ENCODE measurements at places on chromosomes 7 and 10.
A peak's percentile ranks its signal among the peaks of the same experiment; 100 is the strongest.

GRCh38 chr7:113179313-113179712 lies 61.0 kb upstream of the SMIM30 start:
- DNase-seq, result no peak

DNA sequence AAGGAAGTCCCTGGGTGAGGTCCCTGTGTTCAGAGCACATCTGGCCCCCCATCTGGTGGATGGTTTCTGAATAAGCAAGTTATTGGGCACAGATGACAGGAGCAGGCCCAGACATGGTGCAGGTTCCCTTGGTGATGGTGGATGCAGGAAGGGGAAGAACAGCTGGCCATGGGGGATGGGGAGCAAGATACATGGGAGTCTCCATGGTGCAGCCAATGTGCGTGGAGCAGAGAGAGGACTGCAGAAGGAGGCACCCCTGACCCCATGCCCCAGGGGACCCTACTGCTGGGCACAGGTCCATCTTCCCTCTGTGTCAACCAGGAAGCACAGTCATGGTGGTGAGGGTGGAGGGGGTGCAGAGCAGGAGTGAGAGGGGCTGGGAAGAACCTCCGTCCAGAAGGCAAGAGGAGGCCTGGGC lies 43.8 kb upstream of the RABGEF1 start:
- no peak for DNase-seq

DNA sequence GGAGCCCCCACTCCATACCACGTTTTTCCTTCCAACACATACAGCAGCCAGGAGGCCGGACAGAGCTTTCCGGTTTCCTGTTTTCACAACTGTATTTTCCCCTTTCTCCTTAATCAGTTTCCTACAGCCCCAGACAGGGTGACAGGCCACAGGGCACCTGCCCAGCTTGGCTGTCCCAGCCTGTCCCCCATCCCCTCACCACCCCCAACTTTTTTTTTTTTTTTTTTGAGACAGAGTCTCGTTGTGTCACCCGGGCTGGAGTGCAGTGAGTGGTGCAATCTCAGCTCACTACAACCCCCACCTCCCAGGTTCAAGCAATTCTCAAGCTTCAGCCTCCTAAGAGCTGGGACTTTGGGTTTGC lies 10.3 kb upstream of the HSPB1 start:
- peak; percentile 38 for DNase-seq

- no peak for DNase-seq
Observed at GRCh38 chr10:125778556-125778955, 2.9 kb upstream of the MMP21 start.

DNA sequence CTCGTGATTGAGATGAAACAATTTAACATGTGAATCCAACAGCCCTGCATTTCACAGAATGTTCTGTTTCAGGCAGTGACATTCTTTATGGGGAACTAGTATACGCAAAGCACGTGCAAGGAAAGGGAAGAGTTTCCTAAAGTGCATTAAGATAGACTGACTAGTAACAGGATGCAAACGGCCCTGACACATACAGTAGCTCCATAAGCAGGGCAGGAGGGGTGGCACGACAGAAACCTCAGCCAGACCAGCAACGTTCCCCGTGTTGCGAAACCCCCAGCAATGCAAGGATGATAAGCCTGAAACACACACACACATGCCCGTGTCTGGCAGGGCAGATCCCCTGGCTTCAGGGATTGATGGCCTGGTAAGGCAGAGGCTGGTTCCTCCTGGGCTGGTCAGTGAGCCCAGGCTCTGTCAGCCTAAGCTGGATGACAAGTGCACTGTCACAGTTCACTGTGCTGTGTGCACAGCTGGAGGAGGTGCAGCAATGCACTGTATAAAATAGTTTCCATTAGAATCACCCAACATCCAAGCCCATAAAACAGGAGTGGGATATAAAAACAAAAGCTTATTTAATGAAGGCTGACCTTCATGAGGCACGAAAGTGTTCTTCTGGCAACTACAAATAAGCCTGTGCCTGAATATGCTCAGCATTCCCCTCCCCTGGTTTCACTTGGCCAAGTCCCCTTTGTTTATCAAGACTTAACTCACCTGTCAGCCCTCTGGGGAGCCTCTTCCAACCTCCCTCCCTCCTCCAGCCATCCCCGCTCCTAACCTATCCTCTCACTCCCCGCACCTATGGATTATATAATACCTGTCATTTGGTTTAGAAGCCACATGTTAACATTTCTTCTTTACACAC lies 88.8 kb downstream of the GSAP start:
- peak; percentile 76 for DNase-seq

GRCh38 chr10:97748116-97748515 lies 11.2 kb downstream of the ZFYVE27 start:
- DNase-seq, result no peak

DNA sequence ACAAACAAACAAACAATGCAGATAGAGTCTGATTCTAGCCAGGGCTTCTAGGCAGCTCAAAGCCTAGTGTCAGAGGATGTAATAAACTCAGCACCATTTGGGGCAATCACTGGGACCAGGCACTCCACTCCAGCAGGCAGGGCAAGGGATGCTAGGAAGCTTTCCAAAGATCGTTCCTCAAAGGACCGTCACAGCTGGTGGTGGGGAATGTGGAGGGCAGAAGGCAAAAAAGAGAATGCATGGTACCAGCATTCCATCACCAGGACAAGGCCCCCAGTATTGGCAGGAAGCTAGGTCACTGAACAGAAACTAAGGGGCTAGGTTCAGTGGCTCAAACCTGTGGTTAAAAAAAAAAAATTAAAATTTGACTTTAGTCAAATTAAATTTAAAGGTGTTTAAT lies 94.2 kb downstream of the CUL2 start:
- no peak for DNase-seq

DNA sequence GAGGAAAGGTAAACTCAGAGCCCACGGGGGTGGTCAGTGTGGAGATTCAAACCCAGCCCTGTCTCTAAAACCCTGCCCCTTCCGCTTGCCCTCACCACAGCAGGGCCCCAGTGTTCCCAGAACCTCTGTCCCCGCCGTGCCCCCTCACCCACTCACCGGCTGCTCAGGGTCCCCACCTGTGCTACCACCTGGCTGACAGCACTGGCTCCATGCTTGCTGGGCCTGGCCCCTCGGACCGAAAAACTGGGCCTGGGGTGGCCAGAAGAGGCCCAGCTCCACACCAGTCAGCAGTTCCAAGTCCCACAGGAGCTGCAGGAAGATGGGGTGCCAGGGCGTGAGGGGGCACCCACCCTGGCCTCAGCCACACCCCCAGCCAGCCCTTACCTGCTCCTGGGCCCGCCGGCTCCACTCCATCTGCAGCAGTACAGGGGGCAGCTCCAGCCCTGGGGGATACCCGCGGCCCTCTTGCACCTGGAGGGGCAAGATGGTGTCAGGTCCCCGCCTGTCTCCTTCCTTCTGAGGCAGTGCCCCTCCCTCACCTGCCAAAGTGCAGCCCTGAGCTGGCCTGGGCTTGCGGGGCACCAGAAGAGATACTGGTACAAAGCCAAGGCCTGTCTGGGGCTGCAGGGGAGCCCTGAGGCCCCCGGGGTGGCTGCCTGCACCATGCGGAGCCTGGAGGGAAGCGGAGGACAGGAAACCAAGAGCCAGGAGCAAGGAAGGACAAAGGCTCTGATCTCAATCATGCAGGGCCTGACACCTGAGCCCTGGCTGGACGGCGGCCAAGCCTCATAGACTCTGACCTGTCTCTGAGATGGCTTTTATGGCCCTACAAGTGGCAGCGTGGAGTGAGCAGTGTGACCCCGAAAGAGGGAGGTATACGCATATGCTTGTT lies 11.7 kb downstream of the ATP6V1F start:
- DNase-seq, result no peak

DNA sequence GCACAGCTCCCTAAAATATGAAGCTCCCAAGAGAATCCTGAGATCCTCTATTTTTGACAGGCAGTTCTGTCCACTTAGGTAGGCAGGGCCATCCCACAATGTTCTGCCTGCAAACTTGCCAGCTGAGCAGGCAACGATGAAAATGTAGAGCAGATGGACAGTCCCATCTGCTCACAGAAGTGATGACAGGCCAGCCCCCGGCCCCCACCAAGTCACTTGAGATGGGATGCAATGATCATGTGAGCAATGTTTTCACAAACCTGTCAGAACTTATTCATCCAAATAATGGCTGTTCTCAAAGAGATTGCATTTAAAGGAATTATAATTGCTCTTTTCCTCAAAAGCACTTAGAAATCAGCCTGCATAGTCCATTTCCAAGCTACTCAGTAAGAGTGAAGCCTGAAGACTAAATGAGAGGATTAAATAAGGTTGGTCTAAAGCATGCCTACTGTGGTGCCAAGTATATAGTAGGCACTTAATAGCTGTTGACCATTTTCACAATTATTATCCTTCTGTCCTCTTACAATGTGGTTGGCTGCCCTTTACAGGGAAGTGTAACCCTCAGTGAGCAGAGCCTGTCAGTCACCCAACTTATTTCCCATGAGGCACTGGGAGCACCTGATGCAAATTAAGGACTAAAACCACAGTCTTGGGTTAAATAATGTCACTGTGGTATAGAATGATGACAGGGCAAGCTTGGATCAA lies 301.2 kb downstream of the FGFR2 start:
- no peak for DNase-seq

- DNase-seq, result peak; percentile 69
Observed at GRCh38 chr7:100157334-100158228, 942 bp downstream of the TRAPPC14 start.

DNA sequence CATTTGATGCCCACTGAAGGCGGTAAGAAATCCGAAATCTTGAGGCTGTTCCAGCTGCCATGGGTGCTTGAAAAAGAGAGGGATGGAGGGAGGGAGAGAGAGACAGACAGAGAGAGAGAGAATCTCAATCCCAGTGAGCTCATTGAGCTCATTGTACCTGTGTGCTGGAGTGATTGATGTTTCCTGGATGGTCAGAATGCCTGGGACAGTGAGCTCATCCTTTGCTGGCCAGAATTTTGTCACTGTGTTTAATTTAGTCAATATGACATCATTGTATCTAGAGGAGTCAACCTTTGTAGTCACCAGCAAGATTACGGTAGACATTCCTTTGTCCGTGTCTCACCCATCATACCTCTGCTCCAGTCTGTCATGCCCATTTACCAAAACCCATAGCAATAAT lies 625.4 kb upstream of the POM121L12 start:
- DNase-seq, result no peak

DNA sequence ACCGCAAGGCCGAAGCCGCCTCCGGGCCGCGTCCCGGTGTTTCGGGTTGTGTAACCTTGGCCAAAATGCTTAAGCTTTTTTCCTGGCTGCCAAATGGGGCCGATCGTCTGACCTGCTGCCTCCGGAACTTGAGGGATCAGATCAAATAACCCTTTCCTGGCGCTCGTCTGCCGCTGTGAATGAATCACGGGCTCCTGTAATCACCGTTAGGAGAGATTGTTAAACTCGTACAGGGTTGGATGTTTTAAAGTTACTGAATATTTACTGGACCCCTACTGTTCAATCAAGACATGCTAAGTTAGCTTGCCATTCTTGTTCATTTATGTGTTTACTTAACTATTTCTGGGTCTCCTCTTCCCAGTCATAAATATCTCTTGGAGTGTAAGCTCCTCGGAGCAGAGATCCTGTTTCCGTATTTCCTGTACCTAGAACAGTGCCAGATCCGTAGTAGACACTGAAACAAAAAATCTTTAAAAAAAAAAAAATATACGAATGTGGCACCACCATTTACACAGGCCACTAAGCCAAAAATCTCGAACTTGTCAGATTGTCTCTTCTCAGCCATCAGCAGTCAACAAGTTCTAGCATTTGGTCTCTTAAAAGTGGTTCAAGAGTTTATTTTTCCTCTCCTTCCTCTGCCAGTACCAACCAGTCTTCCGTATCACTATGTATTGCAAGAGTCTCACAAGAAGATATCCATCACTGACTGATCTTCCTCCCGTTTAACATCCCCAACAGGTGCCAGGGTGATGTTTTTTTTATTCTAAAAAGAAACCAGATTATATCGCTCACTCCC lies 650 bp upstream of the TM9SF3 start:
- DNase-seq, result peak; percentile 28

DNA sequence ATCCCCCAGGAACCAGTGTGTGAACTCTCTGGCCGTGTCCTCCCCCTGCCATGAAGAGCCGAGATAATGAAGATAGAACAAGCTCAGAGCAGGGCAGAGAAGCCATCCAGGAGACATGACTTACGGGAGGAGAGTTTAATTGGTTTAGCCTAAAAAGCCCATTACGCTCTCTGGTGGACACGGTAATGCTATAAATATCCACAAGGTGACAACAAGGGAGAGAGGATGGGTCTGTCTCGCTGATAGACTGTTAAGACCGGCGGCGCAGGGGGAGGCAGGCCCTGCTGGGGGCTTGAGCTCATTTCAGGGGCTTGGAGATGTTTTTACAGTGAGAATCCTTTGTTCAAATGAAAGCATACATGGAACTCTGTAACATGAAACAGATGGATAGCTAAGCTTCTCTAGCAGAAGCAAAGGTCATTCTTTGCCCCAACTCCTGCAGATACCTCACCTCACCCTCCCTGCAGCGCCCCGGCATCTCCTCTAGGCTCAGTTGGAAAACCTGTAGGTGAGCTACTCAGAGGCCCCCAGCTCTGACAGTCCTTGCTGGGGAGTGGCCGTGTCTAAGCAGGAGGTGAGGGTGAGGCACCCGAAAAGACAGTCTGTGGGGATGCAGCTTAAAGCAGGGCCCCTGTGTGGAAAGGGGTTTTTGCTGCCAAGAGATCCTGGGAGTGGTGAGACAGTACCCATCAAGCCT lies 40.8 kb upstream of the LOXL4 start:
- no peak for DNase-seq
